ENCODE measurements at places on chromosomes 4 and X.
A peak's percentile ranks its signal among the peaks of the same experiment; 100 is the strongest.

DNA sequence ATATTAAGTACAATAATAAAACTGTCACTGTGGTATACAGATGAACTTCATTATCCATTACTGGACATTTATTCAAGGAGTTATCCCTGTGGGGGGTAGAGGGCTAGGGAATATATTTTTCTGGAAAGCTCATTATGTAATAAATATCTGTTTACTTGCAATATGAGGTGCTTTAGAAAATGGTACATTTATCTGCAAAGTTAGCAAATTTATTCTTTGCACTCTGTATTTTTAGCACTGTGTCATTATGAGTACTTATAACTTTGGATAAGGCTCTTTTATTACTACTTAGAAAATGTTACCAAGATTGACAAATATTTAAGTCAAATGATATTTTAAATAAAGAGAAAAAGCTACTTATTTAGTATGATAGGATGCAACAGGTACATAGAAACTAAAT, 37.8 kb downstream of the ANKRD17 start:
- no peak for DNase-seq

GRCh38 chrX:71393919-71394318, 27.8 kb downstream of the TAF1 start:
- no peak for DNase-seq

DNA sequence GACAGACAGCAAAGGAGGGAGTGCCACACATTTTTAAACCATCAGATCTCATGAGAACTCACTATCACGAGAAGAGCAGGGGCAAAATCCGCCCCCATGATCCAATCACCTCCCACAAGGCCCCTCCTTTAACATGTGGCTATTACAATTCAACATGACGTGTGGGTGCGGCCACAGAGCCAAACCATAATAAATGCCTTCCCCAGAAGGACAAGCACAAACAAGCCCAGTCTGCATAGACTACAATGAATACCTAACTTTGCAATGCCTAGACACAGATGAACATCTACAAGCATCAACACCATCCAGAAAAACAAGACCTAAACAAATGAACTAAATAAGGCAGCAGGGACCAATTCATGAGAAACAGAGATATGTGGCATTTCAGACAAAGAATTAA, 12.3 kb downstream of the ETDA start:
- DNase-seq = no peak

DNA sequence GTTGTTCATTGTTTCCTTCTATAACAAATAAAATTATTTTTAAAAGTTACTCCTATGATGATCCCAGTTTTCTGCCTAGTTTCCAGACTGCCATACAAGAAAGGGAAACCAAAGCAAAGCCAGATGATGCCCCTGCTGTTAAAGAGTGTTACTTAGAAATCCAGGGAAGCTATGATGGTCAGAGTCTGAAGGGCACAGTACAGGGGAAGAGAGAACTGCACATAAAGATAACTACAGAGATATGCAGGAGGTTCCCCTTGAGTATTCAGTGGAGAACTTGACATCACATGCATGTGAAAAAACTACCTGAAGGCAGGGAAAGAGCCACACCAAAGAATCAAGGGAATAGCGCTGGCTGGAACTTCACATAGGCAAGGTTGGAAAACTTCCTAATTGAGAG, 494.2 kb upstream of the FSTL5 start:
- DNase-seq = no peak

- DNase-seq = no peak
Observed at GRCh38 chr4:100009490-100009889, 59.4 kb upstream of the H2AZ1 start.

GRCh38 chr4:27149541-27150212, 289.0 kb downstream of the STIM2 start:
- DNase-seq = no peak

DNA sequence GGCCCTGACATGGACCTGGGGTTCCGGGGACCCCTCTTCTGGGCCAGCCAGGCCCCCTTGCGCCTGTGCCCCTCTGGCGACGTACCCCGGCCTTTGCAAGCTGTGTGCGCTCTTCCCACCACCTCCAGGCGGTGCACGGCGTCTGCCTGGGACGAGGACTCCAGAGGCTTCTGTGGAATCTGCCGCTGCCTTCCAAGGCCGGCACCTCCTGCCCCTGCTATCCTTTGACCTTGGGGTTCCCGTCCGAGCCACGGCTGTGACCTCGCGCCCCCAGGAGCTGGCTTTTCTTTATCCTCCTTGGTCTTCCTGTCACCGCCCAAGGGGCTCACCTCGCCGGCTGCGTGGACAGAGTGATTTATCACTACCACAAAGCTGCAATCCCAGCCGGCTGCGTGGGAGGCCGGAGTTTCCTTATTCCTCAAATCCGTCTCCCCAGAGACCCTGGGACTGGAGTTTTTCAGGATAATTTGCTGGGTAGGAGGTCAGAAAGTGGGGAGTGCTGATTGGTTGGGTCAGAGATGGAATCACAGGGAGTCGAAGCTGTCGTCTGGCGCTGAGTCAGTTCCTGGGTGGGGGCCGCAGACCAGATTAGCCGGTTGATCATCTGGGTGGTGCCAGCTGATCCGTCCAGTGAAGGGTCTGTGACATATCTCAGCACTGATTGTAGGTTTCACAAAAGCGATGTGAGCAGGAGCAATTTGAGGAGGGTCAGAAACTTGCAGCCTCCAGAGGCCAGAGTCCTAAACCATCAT, 19.8 kb upstream of the PLCXD1 start:
- DNase-seq = no peak

- no peak for DNase-seq
Observed at GRCh38 chr4:168609369-168609768, 112.5 kb downstream of the PALLD start.

GRCh38 chrX:130669233-130669632, 233.8 kb downstream of the ENOX2 start:
- no peak for DNase-seq

DNA sequence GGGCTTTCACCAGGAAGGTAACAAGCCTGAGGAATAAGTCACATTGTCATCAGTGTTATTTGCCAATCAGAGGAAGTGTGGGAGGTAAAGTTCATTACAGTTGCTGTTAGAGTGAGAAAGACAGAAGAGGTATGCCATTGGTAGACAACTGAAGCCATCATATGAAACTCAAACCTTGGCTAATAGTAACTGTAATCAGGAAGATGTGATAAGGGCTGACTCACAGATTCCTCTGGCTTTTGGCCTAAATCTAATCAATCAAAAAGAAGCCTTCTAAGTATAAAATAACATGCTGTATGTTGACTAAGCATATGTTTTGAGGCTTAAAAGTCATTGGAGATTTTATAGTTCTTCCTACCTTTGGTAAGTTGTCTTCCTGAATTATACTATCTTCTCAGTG, 242.8 kb downstream of the PCDH7 start:
- DNase-seq = no peak

DNA sequence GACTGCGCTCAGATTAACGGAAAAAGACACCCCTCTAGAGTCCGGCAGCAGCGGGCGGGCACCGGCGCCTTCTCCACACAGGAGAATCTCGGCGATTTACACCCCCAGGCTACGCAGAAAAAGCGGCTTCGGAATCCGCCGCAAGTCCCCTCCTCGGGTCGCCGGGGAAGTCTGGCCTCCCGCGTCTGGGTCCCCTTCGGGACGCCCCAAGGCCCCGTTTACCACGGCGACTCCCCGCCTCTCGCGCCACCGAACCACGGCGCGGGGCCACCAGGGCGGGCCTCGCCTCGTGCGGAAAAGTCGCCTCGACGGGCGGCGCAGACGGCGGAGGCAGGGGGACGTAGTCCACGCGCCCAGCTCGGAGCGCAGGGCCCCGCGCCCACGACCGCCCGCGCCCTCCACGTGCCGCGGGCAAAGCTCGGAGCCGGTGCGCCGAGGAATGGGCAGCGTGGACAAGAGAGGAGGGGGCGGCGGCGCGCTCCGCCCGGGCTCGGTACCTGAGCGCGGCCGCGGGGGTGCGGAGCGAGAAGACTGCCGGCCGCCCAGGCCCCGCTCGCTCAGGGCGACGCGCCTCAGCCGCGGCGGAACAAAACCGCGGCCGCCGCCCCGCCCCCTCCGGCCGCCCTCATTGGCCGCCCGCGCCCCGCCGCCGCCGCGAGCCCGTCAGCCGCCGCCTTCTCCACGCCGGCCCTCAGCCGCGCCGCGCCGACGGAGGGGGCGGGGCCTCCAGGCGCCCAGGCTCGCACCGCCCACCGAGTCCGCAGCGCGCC, at the start of gene FAM53A:
Gene FAM53A (minus strand): TSS at position 578 of the 770 bp plus-strand sequence. CDS start 15,572 bp downstream, outside the sequence.
- peak; percentile 41 for DNase-seq

- no peak for DNase-seq
Observed at GRCh38 chrX:25005034-25005381, 10.8 kb downstream of the ARX start.

GRCh38 chr4:163137581-163137980, 29.1 kb downstream of the NAF1 start:
- DNase-seq = no peak

DNA sequence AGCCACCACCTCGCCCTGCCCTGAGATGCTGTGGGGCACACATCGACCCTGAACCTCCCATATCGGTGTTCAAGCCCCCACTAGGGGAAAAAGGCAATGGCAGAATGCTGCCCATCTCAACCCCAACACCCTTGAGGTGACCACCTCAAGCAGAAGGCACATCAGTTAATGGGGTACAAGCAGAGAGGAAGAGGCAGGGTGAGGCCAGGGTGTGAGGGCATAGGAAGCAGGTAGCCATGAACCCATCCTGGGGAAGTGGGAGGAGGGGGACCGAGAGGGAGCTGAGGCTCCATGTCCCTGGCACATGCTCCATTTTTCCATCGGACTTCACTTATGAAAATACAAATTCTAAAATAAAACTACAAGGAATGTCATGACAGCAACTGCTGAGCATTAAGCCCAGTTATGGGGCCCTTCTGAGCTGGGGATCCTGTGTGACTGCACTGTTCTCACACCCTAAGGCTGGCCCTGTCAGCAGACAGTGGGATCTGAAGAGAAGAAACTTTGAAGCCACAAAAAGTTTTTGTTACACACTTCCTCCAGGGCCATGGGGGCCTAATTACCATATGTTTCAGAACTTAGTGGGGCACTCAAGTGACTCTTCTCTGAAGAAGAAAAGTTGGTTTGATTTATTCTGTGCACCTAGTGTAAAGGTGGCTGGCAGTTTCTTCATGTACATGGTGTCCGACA, 68.2 kb upstream of the FAM241A start:
- DNase-seq = no peak

DNA sequence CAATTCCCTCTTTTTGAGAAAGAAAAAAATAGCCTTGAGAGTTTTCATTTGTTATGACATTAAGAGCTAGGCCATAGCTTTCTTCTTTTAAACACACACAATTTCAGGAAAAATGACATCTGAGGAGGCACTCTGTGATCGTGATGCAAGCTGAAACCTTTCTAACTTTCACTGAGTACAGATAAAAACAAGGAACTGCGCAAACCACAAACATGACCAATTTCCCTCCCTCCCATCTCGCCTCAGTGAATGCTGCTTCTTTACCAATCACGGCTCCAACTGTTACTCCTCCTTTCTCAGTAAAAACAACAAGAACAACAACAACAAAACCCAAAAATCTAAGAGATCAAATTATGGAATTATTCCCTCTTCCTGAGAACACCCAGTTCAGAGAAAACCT, 626.8 kb downstream of the TLL1 start:
- no peak for DNase-seq

- DNase-seq = no peak
Observed at GRCh38 chrX:20212486-20213089, 54.1 kb downstream of the RPS6KA3 start.

DNA sequence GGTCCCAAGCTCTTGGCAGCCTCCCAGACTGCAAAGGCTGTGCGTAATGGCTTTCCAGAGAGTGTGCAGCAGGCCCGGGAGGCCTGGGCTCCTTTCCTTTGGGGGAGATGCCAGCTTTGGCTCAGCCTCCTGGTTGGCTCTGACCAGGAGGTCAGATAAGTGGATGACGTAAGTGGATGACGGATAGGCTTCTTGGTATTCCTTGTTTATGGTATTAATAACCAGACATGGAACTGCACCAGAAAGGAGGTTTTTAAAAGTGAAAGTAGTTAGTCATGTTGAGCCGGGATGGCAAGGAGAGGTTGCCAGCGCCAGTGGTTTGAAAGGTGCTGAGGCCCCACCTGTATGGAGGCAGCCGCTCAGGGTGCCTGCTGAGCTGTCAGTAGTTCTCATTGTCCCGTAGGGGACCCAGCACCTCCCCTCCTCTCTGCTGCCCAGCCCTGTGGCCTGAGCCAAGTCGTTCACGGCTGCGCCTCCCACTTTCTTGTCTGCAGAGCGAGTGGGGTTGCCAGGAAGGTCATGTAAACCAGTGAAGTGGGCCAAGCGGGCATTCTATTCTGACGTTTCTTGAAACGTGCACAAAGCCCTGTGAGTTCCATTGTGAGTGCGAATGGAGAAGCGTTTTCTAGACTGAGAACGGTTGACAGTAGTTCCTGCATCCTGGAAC, 28.7 kb upstream of the STOX2 start:
- DNase-seq = no peak

- no peak for DNase-seq
Observed at GRCh38 chrX:129797251-129797906, 17.6 kb downstream of the SASH3 start.

- DNase-seq = no peak
Observed at GRCh38 chrX:105645667-105646357, 176.5 kb upstream of the NRK start.

- no peak for DNase-seq
Observed at GRCh38 chrX:83521905-83522304, 13.8 kb downstream of the POU3F4 start.

DNA sequence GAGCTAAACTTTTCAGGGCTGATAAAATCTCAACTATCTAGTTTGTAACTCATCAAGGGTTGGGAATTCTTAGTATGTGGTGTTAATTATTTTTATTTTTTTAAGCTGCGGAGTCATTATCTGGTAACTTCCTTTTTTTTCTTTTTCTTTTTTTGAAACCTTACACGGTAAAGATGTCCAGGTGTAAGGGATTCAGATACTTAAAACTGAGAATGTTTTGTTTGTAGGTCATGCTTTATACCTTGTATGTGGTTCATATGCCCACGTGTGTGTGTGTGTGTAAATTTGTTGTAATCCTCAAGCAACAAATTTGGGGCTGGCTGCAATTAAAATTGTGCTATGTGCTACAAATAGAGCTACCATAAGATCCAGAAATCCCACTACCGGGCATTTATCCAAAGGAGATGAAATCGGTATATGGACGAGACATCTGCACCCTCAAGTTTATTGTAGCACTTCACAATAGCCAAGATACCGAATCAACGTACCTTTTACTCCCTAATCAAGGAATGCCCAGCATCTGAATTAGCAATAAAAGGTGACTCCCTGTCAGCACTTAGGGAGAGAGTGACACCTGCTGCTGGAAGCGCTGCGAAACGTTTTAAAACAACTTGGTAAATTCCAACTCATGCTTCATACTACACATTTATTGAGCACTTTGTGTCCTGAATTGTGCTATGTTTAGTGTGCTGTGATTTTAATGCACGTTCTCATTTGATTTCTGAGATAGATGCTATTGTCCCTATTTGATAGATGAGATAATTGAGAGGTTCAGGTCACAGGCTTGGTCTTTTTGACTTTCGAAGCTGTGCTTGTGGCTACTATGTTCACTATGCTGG, 16.1 kb downstream of the MSMO1 start:
- no peak for DNase-seq

DNA sequence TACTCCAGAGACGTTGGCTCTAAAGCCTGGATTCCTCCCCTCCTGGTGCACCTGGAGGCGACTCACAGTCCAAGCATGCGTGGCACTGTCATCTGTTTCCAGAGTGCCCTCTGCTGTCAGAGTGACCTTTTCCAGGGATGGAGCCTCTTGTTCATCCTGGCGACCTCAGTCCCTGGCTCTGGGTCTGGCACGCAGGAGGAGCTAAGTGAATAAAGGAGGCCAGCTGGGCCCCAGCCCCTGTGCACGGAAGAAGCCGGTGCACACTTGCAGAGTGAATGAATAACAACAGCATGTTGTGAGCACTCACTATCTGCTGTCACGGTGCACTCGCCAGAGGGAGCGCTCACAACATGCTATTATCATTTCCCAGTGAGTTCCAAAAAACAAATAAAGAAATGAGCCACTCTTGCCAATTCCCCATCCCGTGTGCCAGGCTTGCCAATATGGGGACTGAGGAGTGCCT, 27.8 kb upstream of the PSAPL1 start:
- no peak for DNase-seq

All from activated CD8-positive, alpha-beta memory T cell treated with anti-CD3 and anti-CD28 coated beads, Interleukin-2, amount 50 U/mL, for 4 hours (primary cell).